Mononuclear cell (primary cell): ENCODE measurements at places on chromosomes 1 and 21. TPM values are rescaled to one million over a fixed set of nuclear protein-coding genes. Genes with fewer than 3 reads are reported as not detected.

Gene NMNAT1
- 1.7 TPM for total RNA-seq

Gene MFAP2
- not detected for total RNA-seq

Gene COL11A1
- total RNA-seq, result 0.10 TPM

Gene S100A6
- total RNA-seq, result 283 TPM

Gene DPT
- not detected for total RNA-seq

Gene IFFO2
- total RNA-seq, result 37.5 TPM

Gene B3GALT2
- 0.31 TPM for total RNA-seq

Gene DNASE2B
- not detected for total RNA-seq

Gene TMPRSS15
- total RNA-seq, result 0.21 TPM

Gene GPR161
- total RNA-seq, result 0.10 TPM

Gene LINGO4
- total RNA-seq, result under 0.01 TPM

Gene UMODL1
- under 0.01 TPM for total RNA-seq

Gene AMPD1
- not detected for total RNA-seq

Gene G0S2
- total RNA-seq, result 1,987 TPM

Gene KRTAP10-3
- not detected for total RNA-seq

Gene CD244
- total RNA-seq, result 15.5 TPM

Gene CTXND2
- total RNA-seq, result not detected

Gene DISP3
- total RNA-seq, result 0.21 TPM

Gene MYOG
- not detected for total RNA-seq

Gene SLC6A17
- total RNA-seq, result 0.63 TPM

Gene HHIPL2
- total RNA-seq, result not detected

Gene SPRR2F
- not detected for total RNA-seq

Gene CHI3L1
- 0.94 TPM for total RNA-seq

Gene PRRX1
- not detected for total RNA-seq

Gene RHCE
- total RNA-seq, result not detected

Gene NR1I3
- 0.31 TPM for total RNA-seq
